ENCODE measurements at places on chromosomes 2 and 18.

DNA sequence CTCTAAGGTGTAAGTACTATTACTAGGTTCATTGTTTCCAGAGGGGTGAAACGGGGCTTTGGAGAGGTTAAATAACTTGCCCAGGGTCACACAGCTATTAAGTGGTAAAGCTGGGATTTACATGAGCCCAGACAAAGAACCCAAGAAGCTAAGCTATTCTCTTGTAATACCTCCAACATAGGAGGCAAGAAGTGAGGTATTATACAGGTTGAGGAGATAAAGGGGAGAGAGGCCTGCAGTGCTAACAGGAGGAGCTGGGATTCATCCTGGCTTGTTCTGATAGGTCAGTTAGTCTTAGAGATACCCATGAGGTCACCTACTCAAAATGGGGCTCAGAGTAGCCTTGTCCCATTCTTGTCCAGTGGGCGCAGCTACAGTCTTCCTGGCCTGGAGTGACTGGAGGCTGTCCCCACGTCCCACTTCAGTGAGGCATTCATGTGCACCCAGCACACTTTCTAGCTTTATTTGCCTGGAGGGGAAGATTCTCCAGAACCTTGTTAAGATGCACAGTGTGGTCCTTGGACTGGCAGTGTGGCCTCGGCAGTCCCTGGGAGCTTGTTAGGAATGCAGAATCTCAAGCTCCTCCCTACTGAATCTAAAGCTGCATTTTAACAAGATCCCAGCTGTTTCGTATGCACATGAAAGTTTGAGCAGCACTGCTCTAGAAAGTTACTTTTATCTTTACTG, 63.5 kb downstream of the MEIS1 start:
- DNase-seq: no peak

DNA sequence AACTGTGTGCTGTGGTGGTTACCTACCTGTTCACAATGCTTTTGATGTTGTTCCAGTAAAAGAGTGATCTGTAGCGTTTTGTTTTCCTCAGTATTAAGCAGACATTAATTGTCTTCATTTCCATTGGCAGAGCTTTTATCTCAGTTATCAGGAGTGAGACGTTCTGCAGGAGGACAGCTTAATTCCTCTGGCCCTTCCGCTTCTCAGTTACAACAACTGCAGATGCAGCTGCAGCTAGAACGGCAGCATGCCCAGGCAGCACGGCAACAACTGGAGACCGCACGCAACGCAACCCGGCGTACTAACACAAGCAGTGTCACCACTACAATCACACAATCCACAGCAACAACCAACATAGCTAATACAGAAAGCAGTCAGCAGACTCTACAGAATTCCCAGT, 78.3 kb downstream of the KCMF1 start:
- DNase-seq: no peak

GRCh38 chr2:43839776-43840564, 1.2 kb downstream of the ABCG8 start:
- DNase-seq: no peak

- DNase-seq: peak; percentile 42
Measured at GRCh38 chr2:228657807-228658402, 476.4 kb upstream of the SPHKAP start.

DNA sequence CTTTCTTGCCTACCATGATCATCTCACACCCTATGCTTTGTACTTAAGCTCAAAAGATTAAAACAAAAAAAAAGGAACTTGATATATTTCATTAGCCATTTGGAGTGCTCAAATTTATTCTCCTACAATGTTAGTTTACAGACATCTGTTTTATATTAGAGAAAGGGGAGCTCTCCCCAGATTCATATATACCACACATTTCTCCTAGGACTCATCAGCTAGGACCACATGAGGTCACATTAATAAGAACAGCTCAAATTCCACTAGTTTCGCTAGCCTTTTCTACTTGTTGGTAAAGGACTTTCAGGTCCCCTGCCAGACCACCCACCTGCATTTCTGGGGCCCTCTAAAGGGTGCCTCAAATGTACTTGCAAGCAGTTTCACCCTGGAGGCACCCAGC, 151.2 kb upstream of the MMADHC start:
- no peak for DNase-seq

DNA sequence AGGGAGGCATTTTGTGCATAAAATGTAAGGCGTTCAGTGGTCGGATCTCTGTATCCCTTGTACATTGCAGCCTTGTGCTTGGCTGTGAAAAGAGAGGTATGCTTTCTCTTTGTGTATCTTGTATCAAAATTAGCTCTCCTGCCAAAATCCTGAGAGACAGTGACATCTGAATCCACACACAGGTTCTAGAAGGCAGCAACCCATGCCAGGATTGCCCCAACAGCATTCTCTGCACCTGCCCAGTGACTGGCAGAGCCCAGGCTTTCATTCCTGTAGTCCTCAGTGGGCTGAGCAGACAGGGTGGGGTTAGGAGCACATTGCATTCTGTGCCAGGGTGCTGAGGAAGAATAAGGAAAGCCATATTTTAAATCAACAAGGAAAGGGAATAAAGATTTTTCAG, 740.3 kb upstream of the RAB6C start:
- no peak for DNase-seq

DNA sequence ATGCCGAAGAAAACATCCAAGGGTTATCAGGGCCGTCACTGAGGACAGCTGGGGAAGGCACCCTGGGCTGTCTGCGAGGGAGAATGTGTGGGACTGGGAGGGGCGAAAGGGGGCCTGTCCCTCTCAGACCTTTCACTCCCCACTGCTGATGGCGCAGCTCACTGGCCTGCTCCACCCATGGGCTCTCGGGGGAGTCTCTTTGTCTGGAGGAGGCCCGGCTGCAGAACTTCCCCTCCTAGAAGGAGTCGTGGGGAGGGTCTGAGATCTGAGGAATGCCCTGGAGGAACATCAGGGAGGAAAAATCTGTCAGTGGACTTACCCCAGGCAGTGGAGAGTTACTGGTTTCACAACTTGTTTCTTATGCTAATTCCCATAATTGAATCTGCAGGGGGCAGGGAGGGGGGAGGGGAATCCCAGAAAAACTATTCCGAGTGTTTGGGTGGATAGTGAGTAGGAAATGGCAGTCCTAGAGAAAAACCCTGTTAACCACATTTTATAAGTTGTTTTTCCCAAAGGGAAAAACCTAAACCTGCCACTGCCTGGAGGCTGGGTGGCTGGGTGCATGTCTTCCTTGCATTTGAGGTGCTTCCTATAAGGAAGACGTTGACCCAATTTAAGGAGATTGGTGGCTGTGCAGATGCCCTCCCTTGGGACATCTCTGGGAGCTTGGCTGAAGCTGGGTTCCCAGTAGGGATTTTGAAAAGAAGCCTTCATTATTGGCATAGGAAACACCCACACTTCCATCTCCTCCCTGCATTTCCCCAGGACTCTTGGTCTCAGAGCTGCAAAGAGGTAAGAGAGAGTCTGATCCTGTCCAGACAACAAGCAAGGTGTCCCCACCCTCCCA, 11.7 kb upstream of the SEMA4C start:
- peak; percentile 29 for DNase-seq

- no peak for DNase-seq
Measured at GRCh38 chr2:204849892-204850291, 304.6 kb downstream of the PARD3B start.

DNA sequence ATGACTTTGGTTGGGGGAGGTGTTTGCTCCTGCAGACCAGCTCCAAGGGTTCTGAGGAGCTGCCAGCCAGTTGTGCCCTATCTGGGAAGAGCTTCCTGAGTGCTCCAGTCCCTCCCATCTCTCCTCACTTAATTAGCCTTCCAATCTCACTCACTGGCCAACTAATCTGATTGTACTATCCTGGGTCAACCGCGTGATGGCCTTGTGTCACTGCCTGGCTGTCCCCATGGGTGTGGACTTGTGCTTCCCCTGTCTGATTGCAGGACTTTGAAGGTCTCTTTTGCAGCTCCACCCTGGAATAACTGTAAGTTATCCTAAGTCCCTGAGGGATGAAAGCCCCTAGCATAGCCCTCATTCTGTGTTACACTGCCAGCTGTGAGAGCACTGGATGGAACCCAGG, 65.0 kb downstream of the SLC4A5 start:
- peak; percentile 48 for DNase-seq

DNA sequence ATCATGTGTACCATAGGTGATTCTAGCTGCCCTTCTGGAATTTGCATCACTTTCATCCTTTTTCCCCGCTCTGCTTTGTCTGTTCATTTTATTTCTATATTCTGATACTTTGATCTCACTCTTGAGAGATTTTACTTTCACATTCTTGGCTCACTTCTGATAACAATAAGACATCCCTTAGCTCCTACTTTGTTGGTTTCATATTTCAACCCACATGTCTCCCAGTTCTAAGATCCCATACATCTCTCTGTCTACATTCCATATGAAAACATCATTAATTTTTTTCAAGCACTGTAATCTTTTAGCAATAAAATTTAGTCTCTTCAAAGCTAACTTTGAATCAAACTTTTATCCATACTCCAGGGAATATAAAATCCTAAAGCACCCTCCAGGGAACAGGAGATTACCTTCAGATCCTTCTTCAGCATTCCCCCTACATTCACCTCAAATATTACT, 75.6 kb downstream of the COL3A1 start:
- no peak for DNase-seq

GRCh38 chr2:58899692-58900091, 658.6 kb upstream of the FANCL start:
- DNase-seq: no peak

GRCh38 chr2:169619946-169620345, 35.8 kb downstream of the PPIG start:
- no peak for DNase-seq

- DNase-seq: no peak
Measured at GRCh38 chr18:63440881-63441280, 18.6 kb upstream of the VPS4B start.

GRCh38 chr2:7432436-7432835, 515.2 kb downstream of the RNF144A start:
- DNase-seq: no peak

GRCh38 chr18:59707306-59707705, 10.1 kb upstream of the CCBE1 start:
- no peak for DNase-seq

DNA sequence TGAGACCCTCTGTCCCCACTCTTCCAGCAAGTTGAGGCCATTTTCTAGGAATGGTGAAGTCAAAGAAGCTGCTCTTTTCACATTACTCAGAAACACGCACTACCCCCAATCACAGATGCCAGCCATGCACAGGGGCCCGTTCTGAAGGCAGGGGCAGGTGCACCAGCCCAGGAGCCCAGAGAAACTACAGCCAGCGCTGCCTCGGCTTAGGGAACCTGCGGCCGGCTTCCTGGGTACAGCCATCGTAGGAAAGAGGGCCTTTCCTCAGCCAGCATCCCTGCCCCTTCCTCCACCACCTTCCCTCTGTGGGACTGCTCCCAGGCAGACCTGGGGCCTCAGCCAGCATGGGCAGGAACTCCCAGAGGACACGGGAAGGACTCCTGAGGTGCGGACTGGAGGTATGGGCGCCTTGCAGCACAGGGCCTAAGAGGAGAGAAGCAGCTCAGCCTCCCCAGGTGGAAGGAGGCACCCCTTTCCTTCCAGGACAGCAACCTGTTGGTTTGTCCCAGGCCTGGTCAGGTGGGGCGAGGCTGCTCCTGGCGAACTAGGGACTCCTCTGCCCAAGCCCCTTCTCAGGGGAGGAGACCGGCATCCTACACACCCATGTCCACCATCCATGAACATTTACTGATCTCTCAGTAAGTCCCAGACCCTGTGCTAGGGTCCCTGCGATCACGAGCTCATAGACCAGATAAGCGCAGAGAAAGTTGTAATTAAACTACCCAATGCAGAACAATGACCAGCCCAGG, 99.0 kb upstream of the ID2 start:
- DNase-seq: no peak

GRCh38 chr18:79555885-79556284, 123.7 kb upstream of the CTDP1 start:
- DNase-seq: no peak

- no peak for DNase-seq
Measured at GRCh38 chr18:67232991-67233390, 283.5 kb downstream of the DSEL start.

DNA sequence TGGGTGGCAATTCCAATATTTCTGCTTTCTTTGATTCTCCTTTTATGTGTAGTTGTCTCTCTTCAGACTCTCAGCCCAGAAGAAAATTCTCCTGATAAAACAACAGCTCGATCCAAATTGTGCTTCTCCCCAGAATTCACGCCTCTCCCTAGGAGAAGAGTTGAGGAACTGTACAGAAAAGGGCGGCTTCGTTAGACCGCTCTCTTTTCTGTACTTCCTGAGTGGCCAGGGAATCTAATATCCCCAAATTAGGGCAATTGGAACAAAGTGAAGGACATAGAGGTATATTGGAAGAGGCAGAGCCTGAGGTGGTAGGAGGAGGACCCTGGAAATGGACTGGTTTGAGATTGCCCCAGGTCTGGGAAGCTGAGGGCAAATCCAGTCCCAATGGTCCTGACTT, 5.6 kb downstream of the ADCYAP1 start:
- no peak for DNase-seq

DNA sequence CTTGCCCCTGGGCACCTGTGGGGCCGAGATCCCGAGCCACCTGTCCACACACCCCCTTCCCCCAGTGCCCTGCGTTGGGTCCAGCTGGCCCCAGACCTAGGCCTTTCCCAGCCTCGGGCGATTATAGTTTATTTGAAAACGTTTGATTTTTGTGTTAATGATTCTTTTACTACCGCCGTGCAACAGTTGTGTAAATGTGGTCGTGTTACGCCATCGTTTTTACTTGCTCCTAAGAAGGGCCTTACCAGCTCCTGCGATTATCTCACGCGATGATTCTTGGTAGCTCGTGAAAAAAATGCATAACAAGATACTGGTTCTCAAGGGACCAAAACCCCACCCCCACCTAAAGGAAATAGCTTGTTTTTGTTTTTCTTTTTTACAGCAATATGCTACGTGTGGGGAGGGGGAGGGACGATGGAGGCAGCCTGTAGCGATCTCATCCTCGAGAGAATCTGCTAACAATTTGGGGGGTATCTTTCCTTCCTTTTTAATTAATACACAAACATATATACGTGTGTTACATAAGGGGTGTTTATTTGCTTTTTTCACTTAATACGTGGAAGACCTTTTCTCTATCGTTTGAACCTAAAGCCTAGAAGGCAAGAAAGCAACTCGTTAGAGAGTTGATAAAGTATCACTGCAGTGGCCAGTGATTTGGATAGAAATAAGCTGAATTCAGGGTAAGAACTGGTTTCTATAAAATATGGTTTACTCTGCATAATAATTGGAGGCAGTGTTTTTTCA, 1.0 kb downstream of the ZDBF2 start:
- no peak for DNase-seq

GRCh38 chr2:199456383-199457146, 1.2 kb downstream of the SATB2 start:
- peak; percentile 81 for DNase-seq

GRCh38 chr2:189402932-189403331, 38.3 kb upstream of the WDR75 start:
- DNase-seq: no peak
